ENCODE measurements at places on chromosomes 16 and 17. TPM values are rescaled to one million over a fixed set of nuclear protein-coding genes. Genes with fewer than 3 reads are reported as not detected.
A peak's percentile ranks its signal among the peaks of the same experiment; 100 is the strongest.

DNA sequence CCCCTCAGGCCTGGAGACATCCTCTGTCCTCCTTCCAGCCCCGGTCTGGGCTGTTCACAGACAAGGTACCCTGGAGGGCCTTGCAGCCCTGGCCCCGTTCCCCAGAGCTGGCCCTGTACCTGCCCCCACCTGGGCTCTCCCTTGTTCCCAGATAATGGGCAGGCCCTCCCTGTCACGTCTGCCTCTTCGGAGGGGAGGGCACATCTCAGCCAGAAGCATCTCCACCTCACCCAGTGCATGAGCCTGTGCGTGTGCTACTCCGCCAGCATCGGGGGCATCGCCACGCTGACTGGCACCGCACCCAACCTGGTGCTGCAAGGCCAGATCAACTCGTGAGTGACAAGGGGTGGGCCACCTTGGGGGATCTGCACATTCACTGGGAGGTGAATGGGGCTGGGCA lies 14.9 kb upstream of the FOXN1 start:
- no peak overlapping the region for H3K4me3 ChIP-seq
- no peak overlapping the region for H3K27ac ChIP-seq
- H3K27me3 ChIP-seq: peaks cover 43% of the 10 kb centered on the region

DNA sequence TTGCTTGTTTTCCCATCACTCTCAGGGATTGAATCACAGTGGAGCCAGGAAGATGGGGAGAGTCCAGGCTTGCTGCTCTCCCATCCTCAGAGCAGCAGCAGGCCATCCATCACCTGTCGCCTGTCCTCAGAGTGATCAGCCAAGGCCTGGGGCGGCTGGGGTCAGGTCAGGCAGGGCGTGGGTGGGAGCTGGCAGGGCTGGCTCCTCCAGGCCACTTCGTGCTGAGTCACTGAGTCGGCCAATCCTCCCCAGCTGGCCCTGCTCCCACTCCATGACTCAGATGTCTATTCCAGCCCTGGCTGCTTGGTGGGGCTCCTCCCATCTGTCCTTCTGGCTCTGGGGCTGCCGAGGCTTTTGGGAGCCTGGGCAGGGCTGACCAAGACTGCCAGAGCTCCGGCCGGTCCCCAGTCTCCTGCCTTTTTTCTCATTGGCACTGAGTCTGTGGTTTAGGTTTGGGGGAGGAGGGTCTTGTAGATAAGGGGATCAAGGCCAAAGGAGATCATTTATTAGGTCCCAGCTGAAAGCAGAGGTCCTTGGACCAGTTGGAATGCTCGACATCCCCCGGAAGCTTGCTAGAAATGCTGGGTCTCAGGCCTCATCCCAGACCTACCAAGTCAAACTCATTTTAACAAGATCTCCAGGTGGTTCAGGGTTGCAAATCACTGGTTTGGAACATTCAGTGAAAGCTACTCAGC lies 72.7 kb downstream of the ABCC1 start:
- H3K27me3 ChIP-seq: no peaks in the 10 kb centered on the region
- H3K27ac ChIP-seq: peak overlapping the region; percentile 13
- H3K36me3 ChIP-seq: peaks cover 47% of the 10 kb centered on the region
- peak overlapping the region; percentile 44 for H3K4me3 ChIP-seq

GRCh38 chr17:49191409-49191916 lies 18.9 kb downstream of the GNGT2 start:
- H3K4me1 ChIP-seq: peaks cover 9% of the 10 kb centered on the region
- no peaks in the 10 kb centered on the region for H3K27me3 ChIP-seq
- H3K36me3 ChIP-seq: peaks cover 19% of the 10 kb centered on the region
- peak overlapping the region; percentile 78 for H3K4me3 ChIP-seq
- DNase-seq: no peak

DNA sequence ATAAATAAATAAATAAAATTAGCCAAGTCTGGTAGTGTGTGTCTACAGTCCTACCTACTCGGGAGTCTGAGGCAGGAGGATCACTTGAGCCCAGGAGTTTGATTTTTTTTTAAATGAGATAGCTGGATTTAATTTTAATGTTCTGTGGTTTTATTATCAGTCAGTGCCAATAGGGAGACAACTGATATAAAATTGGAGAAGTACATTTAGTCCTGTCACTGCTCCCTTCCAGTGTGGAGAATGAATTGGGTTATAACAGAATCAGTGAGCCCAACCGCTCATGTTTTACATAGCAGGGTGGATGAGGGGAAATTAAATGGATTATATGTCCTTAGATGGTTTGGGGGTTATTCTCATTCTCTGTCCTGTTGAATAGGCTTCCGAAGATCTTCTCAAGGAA lies 6.2 kb downstream of the NME1 start:
- no peak for DNase-seq
- no peaks in the 10 kb centered on the region for H3K27me3 ChIP-seq
- H3K4me3 ChIP-seq: no peak overlapping the region

Gene MYH3
- 2.7 TPM for total RNA-seq

DNA sequence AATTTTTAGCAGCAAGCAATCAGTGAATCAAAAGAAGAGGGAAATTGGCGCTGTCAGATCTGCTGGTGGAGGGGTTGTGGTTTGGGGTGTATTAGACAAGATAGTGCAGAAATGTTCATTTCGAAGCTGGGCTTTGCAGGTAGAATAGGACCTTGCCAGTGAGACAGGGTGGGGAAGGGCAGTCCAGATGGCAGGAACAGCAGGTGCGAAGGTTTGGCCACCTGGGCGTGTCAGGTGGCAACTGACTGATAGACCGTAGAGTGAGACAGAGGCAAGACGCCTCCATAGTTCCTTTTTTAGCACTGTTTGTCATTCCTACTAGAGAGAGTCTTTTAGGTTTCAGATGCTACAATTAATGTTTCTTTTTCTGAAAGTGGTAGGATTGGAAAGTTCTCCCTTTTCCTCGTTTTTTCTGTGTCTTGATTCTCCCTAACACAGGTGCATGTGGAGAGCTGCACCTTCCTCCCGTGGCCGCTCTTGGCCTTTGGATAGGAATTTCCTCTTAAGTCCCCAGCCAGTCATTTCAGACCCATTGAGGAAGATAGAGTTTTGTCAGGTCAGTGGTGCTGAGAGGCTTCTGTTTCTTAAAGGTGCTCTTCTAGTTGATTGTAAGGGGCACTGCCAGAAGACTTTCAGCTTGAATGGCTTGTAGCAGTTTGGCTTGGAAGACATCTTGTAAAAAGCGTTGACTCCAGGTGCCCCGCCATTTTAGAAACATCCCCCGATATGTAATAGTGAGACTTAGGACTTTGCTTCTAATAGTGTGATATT lies 315.6 kb downstream of the SNX29 start:
- no peak for DNase-seq
- no peaks in the 10 kb centered on the region for H3K27me3 ChIP-seq
- H3K4me1 ChIP-seq: peaks cover 8% of the 10 kb centered on the region
- no peaks in the 10 kb centered on the region for H3K36me3 ChIP-seq
- no peak overlapping the region for H3K27ac ChIP-seq
- no peak overlapping the region for H3K4me3 ChIP-seq

Gene BRIP1
- total RNA-seq: 12.3 TPM

GRCh38 chr16:21647562-21648164 lies 4.7 kb downstream of the IGSF6 start:
- H3K36me3 ChIP-seq: no peaks in the 10 kb centered on the region
- H3K4me3 ChIP-seq: no peak overlapping the region
- no peak for DNase-seq
- no peak overlapping the region for H3K27ac ChIP-seq
- H3K4me1 ChIP-seq: no peaks in the 10 kb centered on the region

Gene KIAA0753
- total RNA-seq: 25.9 TPM

- H3K4me1 ChIP-seq: no peaks in the 10 kb centered on the region
- DNase-seq: no peak
- H3K27me3 ChIP-seq: peaks cover 16% of the 10 kb centered on the region
- H3K27ac ChIP-seq: no peak overlapping the region
- no peak overlapping the region for H3K4me3 ChIP-seq
- H3K36me3 ChIP-seq: no peaks in the 10 kb centered on the region
Measured at GRCh38 chr16:65769776-65770438, 596.6 kb upstream of the CDH5 start.

Gene MAP2K6
- total RNA-seq: 8.3 TPM

Gene KRTAP9-4
- total RNA-seq: not detected

DNA sequence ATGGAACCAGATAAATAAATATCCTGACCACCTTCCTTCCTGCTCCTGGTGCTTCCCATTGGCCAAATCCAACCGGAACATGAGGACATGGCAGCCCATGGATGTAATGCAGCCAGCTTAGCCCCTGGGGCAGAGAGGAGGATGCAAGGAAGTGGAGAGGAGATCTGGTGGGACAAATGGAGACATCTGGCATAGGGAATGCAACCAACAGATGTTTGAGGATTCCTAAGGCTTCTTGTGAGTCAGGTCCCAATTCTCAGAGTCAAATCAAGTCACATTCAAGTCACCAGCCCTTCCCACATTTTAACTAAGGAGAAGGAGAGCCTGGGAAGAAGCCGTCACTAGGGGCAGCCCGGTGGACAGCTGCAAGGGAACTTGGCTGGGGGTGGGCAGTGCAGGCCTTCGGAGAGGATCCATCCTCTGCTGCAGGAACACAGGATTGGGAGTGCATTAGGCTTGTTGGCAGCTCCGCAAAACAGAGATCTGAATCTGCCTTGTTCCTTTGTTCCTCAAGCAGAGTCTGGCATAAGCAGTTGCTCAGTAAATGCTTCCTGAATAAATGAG lies 62.8 kb upstream of the HS3ST2 start:
- no peaks in the 10 kb centered on the region for H3K36me3 ChIP-seq
- H3K4me3 ChIP-seq: no peak overlapping the region
- peaks cover 17% of the 10 kb centered on the region for H3K27me3 ChIP-seq

DNA sequence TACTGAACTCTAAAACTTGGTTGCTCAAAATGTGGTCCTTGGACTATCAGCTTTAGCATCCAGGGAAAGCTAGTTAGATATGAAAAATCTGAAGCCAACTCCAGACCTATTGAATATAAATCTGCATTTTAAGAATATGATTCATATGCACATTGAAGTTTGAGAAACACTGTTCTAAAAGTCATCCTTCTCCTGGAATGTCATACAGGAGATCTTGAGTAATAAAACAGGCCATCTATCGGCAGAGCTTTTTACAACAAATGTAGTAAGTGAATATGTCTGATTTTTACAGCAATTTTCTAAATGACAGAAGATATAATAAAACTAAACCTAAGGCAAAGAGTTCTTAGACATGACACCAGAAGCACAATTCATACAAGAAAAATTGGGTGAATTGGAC lies 140.4 kb downstream of the PMP22 start:
- H3K4me3 ChIP-seq: no peak overlapping the region
- no peak overlapping the region for H3K27ac ChIP-seq
- H3K36me3 ChIP-seq: no peaks in the 10 kb centered on the region
- no peaks in the 10 kb centered on the region for H3K27me3 ChIP-seq
- H3K4me1 ChIP-seq: no peaks in the 10 kb centered on the region

GRCh38 chr17:63232565-63233310 lies 213.4 kb downstream of the CYB561 start:
- no peaks in the 10 kb centered on the region for H3K36me3 ChIP-seq
- no peaks in the 10 kb centered on the region for H3K27me3 ChIP-seq
- no peak for DNase-seq
- H3K4me3 ChIP-seq: no peak overlapping the region

Gene NARF
- total RNA-seq: 39.4 TPM

Gene TUBB3
- 61.5 TPM for total RNA-seq

DNA sequence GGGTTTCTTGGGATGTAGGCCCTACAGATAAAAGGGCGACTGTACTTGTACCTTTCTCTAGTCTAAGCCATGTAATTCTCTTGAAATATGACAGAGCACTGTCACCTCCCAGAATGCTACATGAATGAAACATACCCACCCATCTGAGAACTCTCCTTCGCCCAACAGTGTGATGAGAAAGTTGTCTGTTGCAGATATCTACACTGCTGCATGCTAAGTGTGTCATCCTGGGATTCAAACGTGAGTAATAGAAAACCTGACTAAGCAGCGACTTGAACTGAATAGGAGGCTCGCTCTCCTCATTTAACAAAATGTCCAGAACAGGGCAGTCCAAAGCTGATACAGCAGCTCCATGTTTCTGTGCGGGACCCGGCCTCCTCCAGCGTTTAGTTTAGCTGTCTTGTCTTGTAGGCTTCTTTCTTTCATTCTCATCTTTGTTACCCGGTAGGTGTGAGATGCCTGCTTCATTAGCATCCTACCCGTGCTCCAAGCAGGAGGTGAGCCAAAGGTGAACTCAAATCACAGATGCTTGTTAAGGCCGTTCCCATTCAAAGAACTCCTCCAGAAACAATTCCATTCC lies 211.9 kb downstream of the PRKCA start:
- H3K4me3 ChIP-seq: no peak overlapping the region
- DNase-seq: no peak
- no peak overlapping the region for H3K27ac ChIP-seq
- peaks cover 29% of the 10 kb centered on the region for H3K4me1 ChIP-seq

- no peaks in the 10 kb centered on the region for H3K4me1 ChIP-seq
- no peak overlapping the region for H3K27ac ChIP-seq
- no peaks in the 10 kb centered on the region for H3K27me3 ChIP-seq
- H3K36me3 ChIP-seq: peaks cover 5% of the 10 kb centered on the region
Measured at GRCh38 chr17:40192961-40193360, 15.7 kb downstream of the RAPGEFL1 start.

DNA sequence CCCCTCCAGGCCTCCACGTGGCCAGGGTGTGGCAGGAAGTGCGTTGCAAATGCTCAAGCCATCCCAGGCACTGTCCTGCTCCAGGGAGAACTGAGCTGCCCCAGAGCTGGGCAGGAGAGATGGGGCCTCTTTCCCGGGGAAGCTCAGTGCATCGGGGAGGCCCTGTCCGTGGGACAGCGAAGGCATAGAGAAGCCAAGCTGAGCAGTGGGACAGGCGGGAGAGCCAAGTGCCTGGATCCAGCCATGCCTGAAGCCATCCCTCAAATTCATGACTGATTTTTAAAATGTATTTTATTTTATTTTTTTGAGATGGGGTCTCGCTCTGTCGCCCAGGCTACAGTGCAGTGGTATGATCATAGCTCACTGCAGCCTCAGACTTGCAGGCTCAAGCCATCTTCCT lies 25.4 kb upstream of the SSTR5 start:
- no peak overlapping the region for H3K27ac ChIP-seq
- H3K4me3 ChIP-seq: no peak overlapping the region
- H3K36me3 ChIP-seq: peaks cover 3% of the 10 kb centered on the region

- no peak overlapping the region for H3K4me3 ChIP-seq
- H3K4me1 ChIP-seq: peaks cover 48% of the 10 kb centered on the region
- H3K27me3 ChIP-seq: peaks cover 5% of the 10 kb centered on the region
- DNase-seq: no peak
- H3K36me3 ChIP-seq: peaks cover 27% of the 10 kb centered on the region
Measured at GRCh38 chr16:87874639-87875427, 5.5 kb upstream of the SLC7A5 start.

- no peaks in the 10 kb centered on the region for H3K27me3 ChIP-seq
- H3K36me3 ChIP-seq: no peaks in the 10 kb centered on the region
- DNase-seq: no peak
- H3K27ac ChIP-seq: no peak overlapping the region
Measured at GRCh38 chr16:64654178-64654577, 467.7 kb downstream of the CDH11 start.

DNA sequence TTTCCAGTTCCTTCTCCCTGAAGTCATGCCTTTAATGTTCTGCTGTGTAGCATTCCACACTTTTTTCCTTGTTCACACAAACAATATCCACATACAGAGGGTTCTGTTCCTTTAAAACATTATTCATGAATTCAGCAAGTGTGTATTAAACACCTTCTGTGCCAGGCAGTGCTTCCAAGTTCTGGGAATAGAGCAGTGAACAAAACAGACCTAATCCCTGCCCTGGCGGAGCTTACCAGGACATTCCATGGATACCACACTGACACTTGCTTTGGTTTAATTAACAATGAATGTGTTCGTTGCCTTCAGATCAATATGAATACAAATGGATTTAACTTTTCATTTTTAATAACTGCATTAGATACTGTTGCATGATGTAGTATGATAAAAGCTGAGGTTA lies 57.9 kb upstream of the CLEC19A start:
- H3K36me3 ChIP-seq: peaks cover 4% of the 10 kb centered on the region
- H3K27me3 ChIP-seq: no peaks in the 10 kb centered on the region
- H3K4me1 ChIP-seq: peaks cover 7% of the 10 kb centered on the region
- H3K27ac ChIP-seq: no peak overlapping the region
- no peak overlapping the region for H3K4me3 ChIP-seq
- DNase-seq: no peak

- no peak for DNase-seq
- H3K27me3 ChIP-seq: peaks cover 25% of the 10 kb centered on the region
Measured at GRCh38 chr16:143456-143855, 5.0 kb upstream of the NPRL3 start.

All from Calu3 (cell line).